Uterus (tissue), 4 donors: ENCODE measurements at places on chromosomes 2 and 18.

DNA sequence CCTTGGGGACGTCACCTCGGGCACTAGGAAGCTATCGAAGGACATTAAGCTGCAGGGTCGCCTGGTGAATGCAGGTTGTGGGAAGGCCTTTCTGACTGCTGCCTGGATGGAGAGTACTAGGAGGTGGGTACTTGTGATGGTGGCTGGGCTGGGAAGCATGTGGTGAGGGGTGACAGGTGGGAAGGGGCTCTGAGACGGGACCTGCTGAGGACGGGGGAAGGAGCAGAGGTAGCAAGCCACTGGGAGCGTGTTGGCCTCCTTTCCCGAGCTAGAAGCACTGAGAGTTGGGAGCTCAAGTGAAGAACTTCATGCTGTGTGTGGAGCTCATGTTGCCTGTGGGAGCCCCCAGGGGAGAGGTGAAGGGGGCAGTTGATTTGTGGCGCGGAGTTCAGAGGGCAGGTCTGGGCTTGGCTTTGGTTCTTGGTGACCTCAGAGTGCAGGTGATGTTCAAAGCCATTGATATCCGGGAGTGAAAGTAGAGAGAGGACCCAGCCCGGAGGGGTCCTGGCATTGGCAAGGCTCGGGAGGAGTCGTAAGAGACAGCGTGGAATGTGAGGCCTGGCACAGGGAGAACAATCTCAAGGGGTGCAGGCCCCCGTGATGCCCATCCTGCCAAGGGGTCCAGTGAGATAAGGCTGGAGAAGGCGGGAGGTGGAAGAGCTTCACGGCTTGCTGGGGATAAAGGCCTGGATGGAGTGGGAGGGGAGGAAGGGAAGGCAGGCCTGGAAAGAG is 13.2 kb downstream of the MROH2A start:
- no peak for DNase-seq

- DNase-seq: no peak
These were observed 161.5 kb downstream of the ZNF521 start for GRCh38 chr18:25190472-25190871.

DNA sequence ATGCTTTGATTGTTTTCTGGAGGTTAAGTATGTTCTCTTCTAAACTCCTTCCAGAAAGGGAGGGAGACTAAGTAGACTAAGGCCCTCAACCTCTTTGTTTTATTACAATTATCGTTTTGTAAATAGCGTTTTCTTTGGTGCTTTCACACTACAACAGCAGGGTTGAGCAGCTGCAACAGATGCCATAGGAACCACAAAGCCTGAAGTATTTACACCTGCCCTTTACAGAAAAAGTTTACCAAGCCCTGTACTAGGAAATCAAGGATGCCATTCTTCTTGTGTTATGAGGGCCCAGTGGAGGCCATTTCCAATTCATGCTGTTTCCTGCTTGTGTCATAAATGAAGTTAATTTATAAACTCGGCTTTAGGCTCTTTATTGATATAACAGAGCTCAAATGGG is 914.8 kb downstream of the DCDC2C start:
- DNase-seq: no peak

DNA sequence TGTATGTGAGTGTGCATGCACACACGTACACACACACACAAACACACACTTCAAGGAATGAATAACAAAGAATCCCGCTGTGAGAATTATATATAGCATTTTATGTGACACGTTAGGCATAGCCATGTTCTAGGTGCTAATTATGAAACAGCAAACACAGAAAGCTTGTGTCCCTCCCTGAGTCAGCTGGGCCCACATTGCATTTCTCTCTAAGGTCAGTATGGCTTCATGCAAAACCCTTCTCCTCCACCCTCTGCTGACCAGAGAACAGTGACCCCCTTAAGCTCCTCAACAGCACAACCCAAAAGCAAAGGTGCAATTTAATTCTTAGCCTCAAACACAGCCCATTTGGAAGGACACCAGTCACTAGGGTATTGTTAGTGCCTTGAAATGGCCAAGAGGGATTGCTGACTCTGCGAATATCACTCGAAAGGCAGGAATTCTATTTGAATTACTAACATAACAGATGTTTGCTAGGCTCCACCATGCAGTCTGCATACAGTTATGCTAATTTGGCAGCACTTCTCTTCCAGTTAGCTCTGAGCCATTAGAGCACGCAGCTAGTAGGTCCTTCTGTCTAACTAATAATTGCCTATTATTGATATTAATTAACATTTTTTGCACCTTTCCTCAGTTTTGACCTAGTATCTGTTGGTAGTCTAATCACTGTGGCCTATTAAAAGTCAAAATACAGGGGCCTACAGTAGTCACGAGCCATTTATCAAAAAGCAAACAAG is 149.0 kb downstream of the LNPK start:
- no peak for DNase-seq

DNA sequence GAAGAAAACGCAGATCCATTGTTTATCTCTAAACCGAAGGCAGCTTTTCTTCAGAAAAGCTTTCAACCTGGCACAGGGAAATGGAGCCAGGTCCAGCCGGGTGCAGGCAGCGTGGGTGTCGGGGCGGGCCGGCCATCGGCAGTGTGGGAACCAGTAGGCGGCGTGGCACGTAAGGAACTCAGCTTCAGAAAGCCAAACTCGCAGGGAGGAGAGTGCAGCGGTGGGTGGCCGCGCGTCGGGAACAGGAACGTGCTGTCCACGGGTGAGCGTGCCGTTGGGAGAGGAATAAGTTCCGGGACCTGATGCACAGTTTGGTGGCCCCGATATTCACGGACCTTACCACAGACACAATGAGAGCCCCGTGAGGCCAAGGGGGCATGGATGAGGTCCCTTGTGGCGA is 270.4 kb downstream of the TWIST2 start:
- no peak for DNase-seq

- DNase-seq: no peak
These were observed 376.4 kb upstream of the ATP5MC3 start for GRCh38 chr2:175557810-175558377.

- no peak for DNase-seq
These were observed 736.2 kb upstream of the GCFC2 start for GRCh38 chr2:76446872-76447271.

- no peak for DNase-seq
These were observed 20.4 kb downstream of the GPC1 start for GRCh38 chr2:240455647-240456446.

GRCh38 chr2:61421611-61422010 is 49.3 kb downstream of the USP34 start:
- DNase-seq: no peak

DNA sequence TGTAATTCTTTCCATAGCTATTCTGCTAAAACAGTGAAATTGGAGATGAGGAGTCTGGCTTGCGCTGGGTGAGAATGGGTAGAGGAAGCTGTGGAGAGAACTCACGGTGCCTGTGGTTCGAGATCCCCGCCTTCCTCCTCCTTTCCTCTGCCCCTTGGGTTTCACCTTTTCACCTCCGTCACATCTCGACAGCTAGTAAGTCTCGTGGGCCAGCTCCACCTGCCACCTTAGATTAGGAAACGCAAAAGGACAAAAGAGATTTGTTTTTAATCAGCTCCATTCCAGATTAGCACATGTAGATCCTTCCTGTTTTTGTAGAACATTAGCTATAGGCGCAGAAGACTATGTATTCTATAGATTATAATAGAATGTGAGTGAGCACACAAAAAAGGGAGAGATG is 20.6 kb downstream of the TRIB2 start:
- no peak for DNase-seq

DNA sequence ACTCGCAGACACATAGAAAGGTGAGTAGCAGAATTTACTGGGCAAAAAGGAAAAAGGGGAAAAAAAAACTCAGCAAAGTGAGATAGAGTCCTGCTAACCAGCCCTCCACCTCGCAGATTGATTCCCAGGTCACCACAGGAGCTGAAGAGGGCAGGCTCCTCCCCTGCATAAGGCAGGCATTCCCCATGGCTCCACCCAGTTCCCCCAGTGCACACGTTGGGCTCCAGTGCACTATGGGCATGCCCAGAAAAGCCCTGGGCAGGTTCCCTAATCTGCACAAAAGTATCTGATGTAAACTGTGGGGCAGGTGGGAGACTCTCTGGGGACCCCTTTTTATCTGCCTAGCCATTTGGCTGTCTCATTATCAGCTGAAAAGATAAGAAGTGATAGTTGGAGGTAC is 461.2 kb upstream of the TMEFF2 start:
- DNase-seq: no peak

DNA sequence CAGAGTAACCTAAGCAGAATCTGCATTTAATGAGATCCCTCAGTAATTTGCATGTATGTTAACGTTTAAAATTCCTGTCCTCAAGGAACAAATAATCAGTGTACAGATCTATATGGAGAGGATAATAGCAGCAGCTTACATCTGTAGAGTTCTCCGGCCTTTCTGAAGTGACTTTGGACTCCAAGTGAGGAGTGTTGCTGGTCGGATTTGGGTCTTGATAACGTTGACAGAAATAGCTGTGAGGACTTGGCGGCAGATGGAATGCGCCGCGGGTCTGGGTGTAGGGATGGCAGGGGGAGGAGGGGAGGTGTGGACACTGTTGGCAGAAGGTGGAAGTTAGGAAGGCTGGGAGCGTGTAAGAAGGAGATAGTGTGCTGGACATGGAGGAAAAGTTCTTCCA is 170.9 kb upstream of the GATA6 start:
- no peak for DNase-seq

GRCh38 chr2:152075461-152076050 is 23.3 kb downstream of the CACNB4 start:
- DNase-seq: no peak

DNA sequence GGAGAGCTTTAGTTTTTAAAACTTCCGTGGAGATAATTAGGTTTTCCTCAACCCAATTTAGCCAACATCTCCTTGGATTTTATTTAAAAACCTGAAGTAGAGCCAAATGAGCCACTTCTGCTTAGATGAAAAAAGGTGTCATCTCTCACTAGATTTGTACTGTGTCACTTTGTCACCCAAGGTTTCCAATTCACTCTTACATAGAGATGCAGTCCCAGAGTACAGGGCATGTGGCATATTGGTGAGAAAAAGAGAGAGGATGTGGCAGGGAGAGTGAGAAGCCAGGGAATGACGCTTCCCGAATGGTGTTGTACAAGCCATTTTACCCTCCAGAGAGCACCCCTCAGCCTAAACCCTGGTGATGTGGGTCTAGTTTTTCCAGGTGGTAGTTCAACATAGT is 44.4 kb upstream of the CTLA4 start:
- DNase-seq: no peak

GRCh38 chr2:26355038-26355995 is 8.7 kb upstream of the ADGRF3 start:
- DNase-seq: no peak

- no peak for DNase-seq
These were observed 92.2 kb upstream of the ASAP2 start for GRCh38 chr2:9114458-9114857.

DNA sequence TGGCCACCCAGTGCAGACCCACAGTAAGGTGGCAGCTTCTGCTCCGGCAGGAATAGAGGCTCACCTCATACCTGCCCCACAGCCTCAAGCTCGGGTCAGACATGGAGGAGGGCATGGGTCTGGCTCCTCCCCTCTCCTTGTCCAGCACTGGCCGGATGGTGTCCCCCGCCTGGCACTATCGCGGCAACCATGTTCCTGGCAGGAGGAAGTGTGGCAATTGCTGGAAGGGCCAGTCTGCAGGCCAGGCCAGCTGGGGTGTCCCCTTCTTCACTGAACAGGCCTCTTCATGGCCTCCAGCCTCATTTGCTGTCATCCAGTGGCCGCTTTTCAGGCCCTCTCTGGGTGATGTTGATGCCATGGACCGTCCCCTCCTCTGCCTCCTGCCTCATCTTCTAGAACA is 41.4 kb upstream of the SMAD7 start:
- no peak for DNase-seq

GRCh38 chr2:149330127-149331022 is at the start of gene LYPD6:
Gene LYPD6 (plus strand): TSS chr2:149330587. CDS start chr2:149437709, 107,122 bp downstream.
- DNase-seq: peak; percentile 51
